ENCODE measurements at places on chromosomes 5 and 9.
A peak's percentile ranks its signal among the peaks of the same experiment; 100 is the strongest.

DNA sequence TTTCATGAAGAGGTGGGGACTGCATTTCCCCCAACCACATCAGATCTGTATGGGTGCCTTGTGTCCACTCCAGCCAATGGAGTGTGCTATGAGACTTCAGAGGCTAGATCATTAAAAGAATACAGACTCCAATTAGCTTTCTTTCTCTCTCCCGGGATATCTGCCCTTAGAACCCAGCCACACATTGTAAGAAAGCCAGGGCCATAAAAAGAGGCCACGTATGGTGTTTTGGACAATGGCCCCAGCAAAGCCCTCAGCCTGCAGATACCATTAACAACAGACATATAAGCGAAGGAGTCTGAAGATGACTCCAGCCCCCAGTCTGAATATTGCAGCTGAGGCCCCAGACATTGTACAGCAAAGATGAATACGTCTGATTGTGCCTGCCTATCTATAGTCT is 21.5 kb downstream of the IL6ST start:
- DNase-seq = no peak

- no peak for DNase-seq
These were observed 13.5 kb downstream of the ZNF346 start for GRCh38 chr5:177035976-177036375.

- DNase-seq = no peak
These were observed 22.4 kb upstream of the ASTN2 start for GRCh38 chr9:117437283-117437682.

DNA sequence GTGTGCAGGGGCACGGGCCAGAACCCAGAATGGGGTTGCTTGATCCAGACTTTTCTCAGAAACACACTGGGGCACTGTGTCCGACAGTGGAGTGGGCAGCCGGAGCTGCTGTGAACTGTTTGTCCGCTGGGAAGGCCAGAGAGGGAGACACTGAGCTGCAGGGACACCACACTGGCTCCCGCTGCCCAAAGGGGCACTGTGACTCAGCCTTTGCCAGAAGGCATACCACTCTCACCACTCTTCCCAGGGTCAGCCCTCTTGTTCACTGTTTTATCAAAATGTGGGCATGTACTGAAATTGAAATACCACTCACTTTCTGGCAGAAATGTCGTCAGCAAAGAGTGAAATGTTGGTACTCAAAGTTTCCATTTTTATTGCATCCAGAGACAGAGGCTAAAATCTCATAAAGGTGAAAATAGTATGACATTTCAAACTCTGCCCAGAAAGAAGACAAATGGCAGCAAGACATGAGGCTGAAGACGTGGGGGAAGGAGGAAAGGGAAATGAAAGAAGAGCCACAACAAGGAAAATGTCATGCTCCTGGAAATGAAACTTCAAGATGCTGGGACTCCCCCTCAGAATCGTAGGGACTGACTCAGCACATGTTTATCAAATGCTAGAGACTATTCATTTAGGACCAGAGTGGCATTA is 4.5 kb upstream of the IL7R start:
- DNase-seq = no peak

GRCh38 chr5:137699336-137700281 is 36.3 kb downstream of the KLHL3 start:
- DNase-seq = no peak

- DNase-seq = peak; percentile 52
These were observed 8.0 kb downstream of the NTNG2 start for GRCh38 chr9:132169672-132170392.

- no peak for DNase-seq
These were observed 67.5 kb downstream of the RGMB start for GRCh38 chr5:98840946-98841345.

DNA sequence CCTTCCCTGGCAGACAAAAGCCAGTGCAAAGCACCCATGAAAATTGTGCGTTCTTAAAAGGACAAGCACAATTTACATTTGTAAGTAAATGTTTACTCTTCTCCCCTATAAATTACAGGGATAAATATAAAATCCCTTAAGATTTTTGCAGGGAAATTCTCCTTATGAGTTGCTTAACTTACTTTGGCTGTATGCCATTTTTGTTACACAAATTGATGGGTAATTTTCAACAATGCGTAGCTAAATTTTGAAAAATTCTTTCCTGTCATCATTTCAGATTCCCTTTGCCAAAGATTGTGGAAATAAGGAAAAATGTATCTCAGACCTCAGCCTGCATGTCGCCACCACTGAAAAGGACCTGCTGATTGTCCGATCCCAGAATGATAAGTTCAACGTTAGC is 64.2 kb upstream of the ITGA2 start:
- no peak for DNase-seq

GRCh38 chr5:147791181-147791580 is 8.7 kb upstream of the JAKMIP2 start:
- no peak for DNase-seq

GRCh38 chr9:14326264-14326826 is 12.4 kb upstream of the NFIB start:
- no peak for DNase-seq

DNA sequence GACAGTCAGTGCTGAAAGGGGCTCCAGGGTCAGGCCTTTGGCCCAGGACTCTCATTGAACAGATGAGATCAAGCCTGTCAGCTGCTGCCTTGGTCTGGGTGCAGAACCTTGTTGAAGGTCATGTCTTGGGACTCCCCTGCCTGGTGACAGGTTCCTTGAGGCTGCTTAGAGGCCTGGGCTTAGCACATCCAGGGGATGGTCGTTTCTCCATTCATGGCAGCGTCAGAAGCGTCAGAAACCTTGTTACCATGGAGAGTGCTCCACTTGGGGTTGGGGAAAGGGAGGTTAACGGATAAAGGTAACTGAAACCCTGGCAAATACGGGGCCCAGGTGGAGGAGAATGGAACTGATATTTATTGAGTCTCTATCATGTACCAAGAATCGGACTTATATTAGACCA is 8.8 kb downstream of the ARPC5L start:
- no peak for DNase-seq

GRCh38 chr5:123450114-123450513 is 26.9 kb upstream of the CEP120 start:
- DNase-seq = no peak

GRCh38 chr5:19270153-19270552 is 717.8 kb downstream of the CDH18 start:
- no peak for DNase-seq

DNA sequence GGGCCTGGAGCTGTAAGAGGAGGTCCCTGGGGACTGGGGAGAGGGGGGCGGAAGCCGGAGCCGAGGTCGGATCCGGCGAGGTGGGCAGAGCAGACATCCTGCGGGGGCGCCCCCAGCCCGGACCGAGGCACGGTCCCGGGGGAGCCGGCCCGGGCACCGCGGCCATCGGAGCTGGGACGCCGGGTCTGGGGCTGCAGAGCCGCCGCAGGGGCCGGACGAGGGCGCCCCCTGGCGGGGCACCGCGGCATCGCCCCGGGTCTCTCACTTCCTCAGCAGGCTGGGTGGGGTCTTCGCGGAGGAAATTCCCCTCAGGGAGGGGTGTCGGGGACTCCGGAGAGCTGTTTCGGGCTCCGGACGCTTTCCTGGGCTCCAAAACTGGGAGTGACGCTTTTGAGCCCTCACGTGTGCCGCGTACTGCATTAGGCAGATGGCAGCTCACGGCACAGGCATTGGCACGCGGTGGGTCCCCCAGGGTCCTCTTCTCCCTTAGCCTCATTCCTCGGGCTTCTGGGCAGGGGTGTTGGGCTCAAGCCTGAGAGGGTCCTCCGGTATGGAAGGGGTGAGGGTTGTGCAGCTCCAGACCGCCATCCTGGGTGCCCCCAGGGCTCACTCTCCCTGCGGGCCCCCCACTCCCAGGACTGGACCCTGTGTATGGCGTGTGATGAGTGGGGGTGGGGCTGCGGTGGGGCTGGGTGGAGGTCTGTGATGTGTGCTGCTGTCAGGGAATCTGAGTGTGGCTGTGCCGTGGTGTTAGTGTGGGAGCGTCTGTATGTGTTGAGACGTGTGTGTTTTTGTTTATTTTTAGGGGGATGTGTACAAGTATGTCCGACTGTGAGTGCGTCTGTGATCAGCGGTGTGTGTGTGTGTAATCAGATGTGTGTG is 29.6 kb downstream of the LHX2 start:
- no peak for DNase-seq

- DNase-seq = no peak
These were observed 192.2 kb upstream of the CDKN2B start for GRCh38 chr9:22201256-22201655.

- no peak for DNase-seq
These were observed 32.9 kb downstream of the FGD3 start for GRCh38 chr9:92980085-92980745.

- no peak for DNase-seq
These were observed 1302.7 kb upstream of the DMAC1 start for GRCh38 chr9:9102295-9102694.

DNA sequence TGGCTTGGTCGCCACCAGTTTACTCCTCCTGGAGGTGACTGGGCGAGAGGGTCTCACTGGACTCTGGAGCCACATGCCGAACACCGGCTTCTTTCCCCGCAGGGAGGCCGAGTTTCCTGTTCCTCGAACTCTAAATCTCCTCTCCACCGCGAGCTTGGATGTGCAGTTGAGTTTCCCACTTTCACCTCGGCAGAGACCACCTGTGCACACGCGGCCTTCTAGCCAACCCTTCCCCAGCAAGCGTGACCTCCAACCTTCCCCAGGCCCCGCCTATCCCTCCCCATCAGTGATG is 380.1 kb downstream of the IRX2 start:
- DNase-seq = no peak

DNA sequence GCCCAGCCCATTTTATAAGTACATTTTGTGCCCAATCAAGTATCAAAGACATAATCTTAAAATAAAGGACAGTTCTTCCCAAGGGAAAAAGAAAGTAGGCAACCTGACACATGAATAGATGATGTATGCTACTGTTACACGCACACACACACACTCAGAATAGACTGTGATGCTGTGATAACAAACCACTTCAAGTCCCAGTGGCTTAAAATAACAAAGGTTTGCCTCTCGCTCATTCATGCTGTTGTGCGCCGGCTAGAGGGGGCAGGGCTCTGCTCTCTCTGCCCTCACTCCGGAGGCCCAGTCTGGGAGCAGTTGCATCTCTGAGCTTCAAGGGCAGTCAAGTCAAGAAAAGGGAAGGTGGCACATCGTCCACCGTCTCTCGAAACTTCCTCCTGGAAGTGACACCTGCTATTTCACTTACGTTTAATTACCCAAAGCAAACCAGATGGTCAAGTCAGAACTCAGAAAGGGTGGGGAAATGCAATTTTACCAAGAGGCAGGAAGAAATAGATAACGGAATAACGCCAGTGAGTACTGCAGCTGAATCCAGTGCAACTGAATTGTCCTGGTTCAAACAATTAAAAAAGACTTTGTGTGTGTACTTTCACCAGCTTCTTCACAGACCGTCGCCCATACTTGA is 43.3 kb downstream of the ANKRD33B start:
- DNase-seq = no peak

GRCh38 chr5:126562823-126563222 is 32.2 kb downstream of the ALDH7A1 start:
- no peak for DNase-seq

- no peak for DNase-seq
These were observed 2.0 kb downstream of the IL31RA start for GRCh38 chr5:55853041-55853670.

GRCh38 chr5:14849516-14850294 is 21.9 kb downstream of the ANKH start:
- no peak for DNase-seq

GRCh38 chr9:134981829-134982228 is 64.1 kb upstream of the FCN1 start:
- no peak for DNase-seq

- DNase-seq = no peak
These were observed 285.1 kb upstream of the DAP start for GRCh38 chr5:11046160-11046559.

DNA sequence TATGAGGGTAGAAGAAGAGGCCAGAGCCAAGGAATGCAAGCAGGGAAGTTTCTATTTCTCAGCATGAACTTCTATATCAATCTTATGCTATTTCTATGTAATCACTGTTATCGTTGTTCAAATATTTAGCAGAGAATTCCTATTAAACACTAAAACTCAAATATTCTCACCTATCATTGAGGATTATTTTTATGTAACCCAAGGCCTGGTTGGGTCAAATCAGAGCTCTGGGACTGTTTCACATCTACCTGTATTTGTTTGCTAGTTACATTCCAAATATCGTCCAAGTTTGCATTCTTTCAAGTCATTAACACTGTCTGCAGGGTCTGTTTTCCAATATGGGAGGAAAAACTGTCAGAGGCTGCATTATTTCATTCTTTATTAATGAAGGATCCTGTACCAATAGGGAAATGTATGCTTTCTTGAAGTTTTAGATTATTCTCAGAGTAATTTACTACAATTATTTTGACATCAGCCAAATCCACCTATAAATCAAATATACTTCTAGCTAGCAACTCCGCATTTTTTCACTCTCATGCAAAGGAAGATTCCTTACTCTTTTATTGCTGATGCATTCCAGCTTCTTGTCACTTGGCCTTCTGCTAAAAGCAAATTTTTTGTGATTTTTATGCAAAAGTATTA is 52.2 kb downstream of the LURAP1L start:
- DNase-seq = no peak

Measured in substantia nigra (tissue), 51 donors.